CD4-positive, alpha-beta T cell treated with Interleukin-4 for 1 hour (primary cell): ENCODE measurements at places on chromosomes 16 and 17.
A peak's percentile ranks its signal among the peaks of the same experiment; 100 is the strongest.

- DNase-seq, result no peak
Observed at GRCh38 chr16:49580751-49581303, 207.2 kb downstream of the C16orf78 start.

GRCh38 chr17:79395545-79395944, 215.3 kb downstream of the RBFOX3 start:
- no peak for DNase-seq

GRCh38 chr17:1561420-1562175, 994 bp downstream of the PITPNA start:
- DNase-seq, result no peak

DNA sequence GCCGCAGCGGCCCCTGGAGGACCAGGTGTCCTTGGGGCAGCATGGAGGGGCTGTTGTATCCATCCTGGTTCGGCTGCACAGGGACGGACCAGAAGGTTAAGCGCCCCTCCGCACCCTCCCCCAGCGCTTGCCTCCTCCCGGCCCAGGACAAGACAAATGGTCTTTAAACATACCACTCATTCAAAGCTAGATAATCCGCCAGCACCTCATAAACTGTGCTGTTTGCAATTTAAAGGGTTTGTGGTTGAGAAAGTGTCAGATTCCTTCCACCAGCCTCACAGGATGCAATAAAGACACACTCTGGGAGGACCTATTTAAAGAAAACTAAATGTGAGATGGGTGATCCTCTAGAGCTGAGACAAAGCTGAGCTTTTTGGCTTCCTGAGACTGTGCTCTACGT, 426.2 kb upstream of the EEF2KMT start:
- no peak for DNase-seq

GRCh38 chr16:56628486-56629350, 3.1 kb downstream of the MT1E start:
- no peak for DNase-seq

DNA sequence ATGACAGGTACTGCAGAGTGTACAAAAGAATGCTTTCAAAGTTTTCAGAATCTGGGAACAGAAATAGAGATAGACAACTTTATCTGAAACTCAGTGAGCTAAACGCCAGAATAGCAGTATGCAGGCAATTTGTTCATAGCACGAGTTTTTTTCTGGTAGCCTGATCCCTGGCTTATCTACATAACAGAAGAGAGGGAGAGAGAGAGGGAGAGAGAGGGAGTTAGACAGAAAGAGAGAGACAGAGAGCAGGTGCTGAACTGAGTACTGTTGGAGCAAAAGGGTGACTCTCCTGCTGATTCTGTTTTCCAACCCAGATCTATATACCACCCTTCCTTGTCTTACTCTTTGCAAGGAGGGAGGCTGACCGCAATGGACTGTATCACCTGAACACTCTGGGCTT, 388.0 kb upstream of the CA10 start:
- no peak for DNase-seq

DNA sequence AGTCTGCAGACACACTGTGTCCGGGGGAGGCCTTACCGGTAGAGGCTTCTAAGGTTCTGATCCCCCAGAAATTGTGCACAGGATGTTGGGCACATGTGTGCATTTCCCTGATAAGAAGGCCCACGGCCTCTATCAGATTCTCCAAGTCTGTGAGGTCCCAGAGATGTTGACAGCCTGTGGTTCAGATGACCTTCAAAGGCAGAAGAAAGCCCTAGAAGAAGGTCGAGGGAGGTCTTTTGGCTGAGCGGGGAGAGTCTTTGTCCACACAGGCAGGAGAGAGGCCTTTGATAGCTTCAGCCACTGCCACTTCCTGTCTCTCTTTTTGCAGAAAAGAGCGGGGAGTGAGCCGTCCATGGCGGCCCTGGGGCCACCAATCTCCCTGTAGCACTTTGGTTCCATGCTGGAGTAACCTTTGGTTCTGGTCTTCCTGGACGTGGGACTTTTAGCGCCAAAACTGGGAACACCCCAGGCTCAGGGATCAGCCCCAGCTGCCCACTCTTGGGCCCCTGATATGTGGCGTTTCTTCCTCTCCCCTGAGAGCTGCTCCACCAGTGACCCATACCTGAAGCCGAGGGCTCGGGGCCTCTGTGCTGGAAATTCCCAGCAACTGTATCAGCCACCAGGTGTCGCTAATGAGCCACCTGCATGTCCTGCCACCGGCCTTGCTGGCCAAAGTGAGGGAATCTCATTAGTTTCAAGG, 28.1 kb upstream of the LGALS9 start:
- peak; percentile 71 for DNase-seq

DNA sequence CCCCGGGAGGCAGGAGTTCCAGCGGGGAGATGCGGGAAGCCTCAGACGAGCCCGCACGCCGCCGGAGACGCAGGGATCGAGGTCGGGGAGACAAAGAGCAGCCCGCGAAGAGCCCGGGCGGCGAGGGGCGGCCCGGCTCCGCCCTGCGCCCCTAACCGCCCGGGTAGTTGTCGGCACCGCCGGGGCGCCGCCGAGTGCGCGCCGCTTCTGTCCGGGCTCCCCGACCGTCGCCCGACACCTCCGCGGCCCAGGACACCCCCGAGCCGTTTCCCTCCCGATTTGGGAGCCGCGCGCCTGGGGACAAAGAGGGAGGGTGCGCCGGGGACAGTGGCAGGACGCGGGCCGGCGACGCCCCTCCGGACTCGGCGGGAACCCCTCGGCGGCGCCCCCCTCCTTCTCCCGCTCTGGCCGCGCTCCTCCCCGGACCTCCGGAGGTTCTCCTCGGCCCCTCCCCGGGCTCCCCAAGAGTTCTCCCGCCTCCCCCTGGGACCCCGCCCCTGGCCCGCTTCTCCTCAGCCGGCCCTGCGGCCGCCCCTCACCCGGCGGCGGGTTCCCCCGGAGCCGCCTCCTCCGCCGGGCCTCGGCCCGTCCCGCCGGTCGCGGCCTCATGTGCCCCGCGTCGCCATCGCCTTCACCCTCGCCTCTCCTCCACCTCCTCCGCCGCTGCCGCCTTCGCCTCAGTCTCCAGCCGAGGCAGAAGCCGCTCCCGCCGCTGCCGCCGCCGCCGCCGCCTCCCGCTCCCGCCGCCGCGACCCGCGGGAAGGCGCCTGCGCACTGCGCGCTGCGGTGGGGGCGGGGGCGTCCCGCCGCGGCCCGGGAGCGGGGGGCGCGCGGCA, at the start of gene GJC1:
Gene GJC1, minus strand, starts transcription at position 765 of the 836 bp plus-strand sequence. CDS start 24,470 bp downstream, outside the sequence.
- no peak for DNase-seq

- DNase-seq, result no peak
Observed at GRCh38 chr17:46072998-46073397, 73.9 kb downstream of the STH start.

GRCh38 chr17:40886090-40886489, 1.0 kb upstream of the KRT20 start:
- no peak for DNase-seq

GRCh38 chr16:56641166-56641565, 2.7 kb downstream of the MT1A start:
- DNase-seq, result no peak
